ENCODE measurements at places on chromosomes 13 and 19. TPM values are rescaled to one million over a fixed set of nuclear protein-coding genes. Genes with fewer than 3 reads are reported as not detected.

CEACAM6 gene
- 14.1 TPM for polyA plus RNA-seq

PRKD2 gene
- polyA plus RNA-seq, result 43.4 TPM

CATSPERD gene
- not detected for polyA plus RNA-seq

CBY2 gene
- polyA plus RNA-seq, result not detected

EPS8L1 gene
- 21.0 TPM for polyA plus RNA-seq

FARP1 gene
- 23.4 TPM for polyA plus RNA-seq

OR7C1 gene
- not detected for polyA plus RNA-seq
